ENCODE measurements at places on chromosomes 16 and 17.

DNA sequence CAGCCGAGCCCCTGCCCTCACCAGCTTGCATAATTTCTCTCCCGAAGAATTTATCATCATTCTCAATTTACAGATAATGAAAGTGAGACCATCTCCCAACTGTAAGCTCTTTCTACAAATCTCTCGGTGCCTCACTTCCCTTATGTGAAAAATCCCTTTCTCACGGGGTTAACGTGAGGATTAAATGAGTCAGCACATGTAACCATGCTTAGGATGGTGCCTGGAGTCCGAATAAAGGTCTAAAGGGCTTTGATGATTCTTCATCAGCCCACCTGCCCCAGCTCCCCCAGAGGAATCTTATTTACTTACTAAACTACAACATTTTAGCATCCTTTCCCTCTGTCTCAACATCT is 24.8 kb upstream of the PIK3R6 start:
- DNase-seq: no peak

- DNase-seq: no peak
Measured at GRCh38 chr17:59388069-59388556, 56.7 kb downstream of the YPEL2 start.

DNA sequence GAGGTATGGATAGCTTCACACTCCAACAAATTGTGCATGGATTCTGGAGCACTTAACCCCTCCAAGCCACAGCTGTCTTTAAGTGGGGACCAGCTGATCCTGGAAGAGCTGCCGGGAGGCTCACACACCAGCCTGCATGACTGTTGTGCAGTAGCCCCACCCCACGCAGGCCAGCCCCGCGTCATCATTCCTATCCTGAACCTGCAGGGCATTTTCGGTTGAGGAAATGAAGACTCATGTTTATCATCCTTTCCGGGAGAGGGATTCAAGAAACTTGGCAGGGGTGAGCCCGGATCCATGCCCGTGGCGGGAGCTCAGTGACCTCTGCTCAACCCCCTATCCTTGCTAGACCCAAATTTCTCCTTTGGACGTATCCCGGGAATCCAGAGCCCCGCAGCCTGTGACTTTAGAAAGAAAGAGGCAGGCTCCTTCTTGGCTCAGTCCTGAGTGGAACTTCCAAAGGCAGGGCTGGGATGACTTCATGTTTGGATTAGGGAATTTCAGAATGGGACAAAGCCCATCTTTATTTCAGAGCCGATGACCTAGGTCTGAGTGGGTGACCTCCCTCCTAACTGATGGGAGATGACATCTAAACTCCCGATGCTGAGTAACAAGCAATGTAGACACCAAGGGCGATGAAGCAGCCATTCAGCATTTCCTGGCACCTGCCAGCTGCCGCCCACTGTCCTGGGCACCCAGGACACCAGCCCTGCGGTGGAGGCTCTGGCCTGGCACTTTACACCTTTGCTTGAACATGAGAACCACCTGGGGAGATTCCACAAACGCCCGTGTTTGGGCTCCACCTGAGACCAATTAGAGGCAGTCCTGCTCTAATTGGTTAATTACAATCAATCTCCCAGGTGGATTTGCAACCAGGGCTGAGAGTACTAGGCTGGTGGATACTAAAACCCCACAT is 43.3 kb upstream of the CMIP start:
- DNase-seq: no peak

GRCh38 chr17:2106308-2106955 is 51.5 kb downstream of the HIC1 start:
- DNase-seq: no peak

DNA sequence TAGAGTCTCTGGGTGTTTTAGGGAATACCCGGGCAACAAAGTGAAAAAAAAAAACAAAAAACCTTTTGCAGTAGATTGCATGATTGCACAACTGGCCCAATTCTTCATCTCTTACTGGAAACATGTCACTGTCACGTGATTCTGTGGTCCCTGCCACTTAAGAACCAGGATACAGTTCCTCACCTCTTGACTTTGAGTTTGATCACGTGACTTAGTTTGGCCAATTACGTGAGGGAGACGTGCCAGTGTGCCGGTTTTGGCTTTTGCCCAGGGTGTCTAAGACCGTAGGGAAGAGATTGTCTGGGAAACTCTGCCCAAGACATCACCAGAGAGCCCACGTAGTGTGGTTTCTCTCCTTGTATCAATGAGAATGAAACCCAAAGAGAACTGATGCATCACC is 88.7 kb downstream of the GRIN2A start:
- DNase-seq: no peak

- no peak for DNase-seq
Measured at GRCh38 chr17:61757168-61757567, 106.2 kb downstream of the BRIP1 start.

GRCh38 chr17:77880711-77881450 is 77.6 kb upstream of the TNRC6C start:
- DNase-seq: no peak

DNA sequence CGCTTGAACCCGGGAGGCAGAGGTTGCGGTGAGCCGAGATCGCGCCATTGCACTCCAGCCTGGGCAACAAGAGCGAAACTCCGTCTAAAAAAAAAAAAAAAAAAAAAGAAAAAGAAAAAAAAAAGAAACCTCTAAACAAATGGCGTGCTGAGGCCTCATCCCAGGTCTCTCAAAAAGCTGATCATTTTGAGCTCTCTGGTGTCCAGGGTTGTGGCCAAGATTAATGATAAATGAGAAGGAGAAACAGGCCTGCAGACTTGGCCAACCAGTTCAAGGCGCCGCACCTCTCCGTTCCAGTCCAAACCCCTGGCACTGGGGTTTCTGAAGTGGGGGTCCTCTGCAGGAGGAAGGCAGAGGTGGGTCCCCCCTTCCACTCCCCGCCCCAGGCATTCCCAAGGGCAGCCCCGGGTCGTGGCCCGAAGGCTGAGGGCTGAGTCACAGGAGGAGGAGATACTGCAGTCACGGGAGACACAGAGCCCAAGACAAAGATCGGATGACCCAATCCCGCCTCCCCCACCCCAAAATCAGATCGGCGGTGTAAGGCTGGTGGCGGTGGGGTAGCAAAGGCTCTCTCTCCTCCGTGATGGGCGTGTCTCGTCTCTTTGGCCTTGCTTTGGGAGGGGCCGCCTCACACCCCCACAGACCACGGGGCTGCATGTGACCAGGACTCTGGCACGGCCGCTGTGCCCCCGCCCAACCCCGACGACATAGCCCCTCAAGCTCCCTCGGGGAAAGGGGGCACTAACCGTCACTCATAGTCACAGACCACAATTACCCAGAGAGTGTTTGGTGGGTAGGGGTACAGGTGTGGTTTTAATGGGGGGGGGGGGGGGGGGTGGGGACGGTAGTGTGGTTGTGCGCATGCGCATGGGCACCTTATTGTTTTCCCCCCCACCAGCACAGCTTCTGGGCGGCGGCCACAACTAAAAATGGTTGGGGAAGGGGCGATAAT is 1.1 kb downstream of the VAT1 start:
- no peak for DNase-seq

Data from stimulated activated CD4-positive, alpha-beta T cell treated with anti-CD3 and anti-CD28 coated beads, Interleukin-15, amount 100 ng/mL, for 48 hours (primary cell).